T-cell (primary cell): ENCODE measurements at places on chromosomes 2 and 18.

- DNase-seq, result no peak
Observed at GRCh38 chr18:26546170-26546874, 2.0 kb downstream of the KCTD1 start.

- no peak for DNase-seq
Observed at GRCh38 chr2:79831961-79832360, 319.1 kb downstream of the CTNNA2 start.

DNA sequence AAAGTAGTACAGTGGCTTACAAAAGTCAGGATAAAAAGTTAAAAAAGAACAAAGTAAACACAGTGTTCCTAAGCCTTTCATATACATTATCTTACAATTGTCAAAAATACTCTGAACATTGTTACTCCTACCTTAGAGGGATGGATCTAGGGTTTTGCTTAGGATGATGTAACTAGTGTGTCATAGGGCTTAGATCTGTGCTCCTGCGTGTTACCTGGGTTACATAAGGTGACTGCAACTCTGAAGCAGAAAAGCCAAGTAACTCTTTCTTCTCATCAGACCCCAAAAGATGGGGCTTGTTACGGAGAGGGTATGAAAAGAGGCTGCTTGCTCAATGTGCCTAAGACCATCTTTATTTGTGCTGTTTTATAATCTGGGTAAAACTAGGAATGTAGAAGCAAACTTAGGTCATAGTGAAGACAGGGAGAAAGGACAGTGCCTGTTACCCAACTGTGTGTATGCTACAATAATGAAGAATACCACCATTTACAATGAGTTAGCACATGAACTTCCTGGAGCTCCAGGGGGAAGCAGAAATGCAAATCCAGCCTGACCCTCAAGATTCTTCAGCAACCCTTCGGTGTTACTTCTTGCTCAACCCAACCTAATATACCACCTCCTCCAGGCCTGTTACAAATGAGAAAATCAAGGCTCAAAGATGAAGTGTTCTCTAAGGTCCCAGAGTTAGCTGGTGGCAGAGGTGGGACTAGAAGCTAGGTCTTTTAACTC, 42.0 kb upstream of the STK17B start:
- no peak for DNase-seq

- no peak for DNase-seq
Observed at GRCh38 chr2:122480501-122481243, 725.2 kb downstream of the TSN start.

- no peak for DNase-seq
Observed at GRCh38 chr2:98511981-98512380, 67.3 kb downstream of the INPP4A start.

- DNase-seq, result no peak
Observed at GRCh38 chr2:135743860-135744259, 2.2 kb downstream of the UBXN4 start.

GRCh38 chr18:12162786-12163185, 69.1 kb downstream of the ANKRD62 start:
- DNase-seq, result no peak

DNA sequence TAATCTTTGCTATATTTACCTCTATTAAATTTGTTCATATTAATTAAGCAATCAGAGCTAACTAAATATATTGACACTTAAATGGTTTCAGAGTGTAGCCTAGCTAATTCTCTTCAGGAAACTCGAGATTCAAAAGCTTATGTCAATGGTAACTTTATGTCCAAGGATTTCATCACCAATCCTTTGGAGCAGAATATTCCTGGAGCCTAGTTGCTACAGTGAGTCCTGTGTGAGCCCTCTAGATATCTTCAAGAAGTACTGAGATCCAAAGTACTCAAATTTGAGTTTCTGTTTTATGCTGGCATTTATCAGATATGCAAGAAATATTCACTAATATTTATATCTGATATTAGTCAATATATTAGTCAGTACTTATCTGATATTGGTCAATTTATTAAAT, 31.3 kb downstream of the DTNA start:
- no peak for DNase-seq

DNA sequence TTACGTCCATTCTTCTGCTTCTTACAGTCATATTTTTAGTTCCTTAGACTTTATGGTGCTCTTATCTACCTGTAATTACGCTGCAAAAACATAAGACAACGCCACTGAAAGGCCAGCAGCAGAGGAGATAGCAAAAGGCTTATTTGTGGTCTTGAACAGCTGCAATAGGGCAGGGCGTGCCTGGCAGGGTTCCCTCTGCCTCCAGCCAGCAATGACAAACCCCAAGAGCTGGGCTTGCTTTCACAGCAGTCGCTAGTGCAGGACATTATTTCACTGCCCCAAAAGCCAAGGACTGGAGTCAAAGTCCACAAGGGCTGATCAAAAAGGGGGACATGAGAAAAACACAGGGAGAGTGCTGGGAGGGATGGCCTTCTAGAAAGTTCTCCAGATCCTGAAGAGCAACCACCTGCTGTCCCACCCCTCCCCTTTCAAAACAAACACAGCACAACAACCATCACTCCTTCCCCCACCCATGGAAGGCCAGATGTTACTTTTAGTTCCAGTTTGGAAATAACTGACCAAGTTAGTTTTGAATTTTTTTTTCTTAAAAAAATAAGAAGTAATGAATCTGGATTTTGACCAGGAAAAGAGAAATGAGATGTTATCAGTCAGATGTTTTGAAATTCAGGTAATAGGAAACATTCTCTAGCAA, 127.8 kb downstream of the RBMS1 start:
- no peak for DNase-seq

GRCh38 chr18:22210311-22210754, 40.9 kb downstream of the GATA6 start:
- no peak for DNase-seq

DNA sequence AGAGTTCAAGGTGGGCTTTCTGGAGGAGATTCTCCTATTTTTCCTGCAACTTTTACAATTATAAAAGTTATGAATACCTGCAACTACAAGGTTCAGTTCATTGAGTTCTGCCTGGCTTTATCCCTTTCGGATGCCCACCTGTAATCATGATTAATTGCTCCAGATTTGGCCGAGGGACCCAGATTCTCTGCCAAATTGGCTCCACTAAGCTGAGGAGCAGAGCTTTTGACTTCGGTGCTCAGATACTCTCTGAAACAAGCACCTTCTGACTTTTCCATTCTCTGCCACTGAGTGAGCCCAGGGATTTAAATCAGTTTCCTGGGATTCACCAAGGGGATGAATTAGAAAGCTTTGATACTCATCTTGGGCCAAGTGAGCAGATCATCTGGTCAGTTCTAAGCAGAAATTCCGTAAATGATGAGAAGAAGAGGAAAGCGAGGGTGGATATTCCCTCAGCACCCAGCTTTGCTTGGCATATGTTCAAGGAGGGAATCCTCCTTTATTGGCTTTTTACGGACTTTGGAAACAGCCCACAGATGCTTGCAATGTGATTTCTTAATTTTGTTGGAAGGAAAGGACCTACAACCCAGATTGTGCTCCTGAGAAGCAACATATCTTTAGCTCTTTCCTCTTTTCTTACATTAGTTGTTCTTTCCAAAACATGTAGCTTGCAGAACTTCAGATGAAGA, 179.2 kb downstream of the SETBP1 start:
- DNase-seq, result no peak

GRCh38 chr2:146366276-146366675, 1478.6 kb upstream of the ACVR2A start:
- DNase-seq, result no peak

GRCh38 chr18:23451491-23451890, 1.6 kb upstream of the RIOK3 start:
- DNase-seq, result no peak

- peak; percentile 22 for DNase-seq
Observed at GRCh38 chr2:218658671-218659257, 659 bp downstream of the ZNF142 start.

GRCh38 chr2:8699839-8700238, 18.0 kb downstream of the ID2 start:
- DNase-seq, result no peak

GRCh38 chr2:10935953-10936942, 24.5 kb downstream of the KCNF1 start:
- DNase-seq, result no peak

- no peak for DNase-seq
Observed at GRCh38 chr18:65227970-65228369, 522.8 kb upstream of the CDH7 start.

GRCh38 chr2:167555098-167555720, 666.9 kb downstream of the XIRP2 start:
- DNase-seq, result no peak

DNA sequence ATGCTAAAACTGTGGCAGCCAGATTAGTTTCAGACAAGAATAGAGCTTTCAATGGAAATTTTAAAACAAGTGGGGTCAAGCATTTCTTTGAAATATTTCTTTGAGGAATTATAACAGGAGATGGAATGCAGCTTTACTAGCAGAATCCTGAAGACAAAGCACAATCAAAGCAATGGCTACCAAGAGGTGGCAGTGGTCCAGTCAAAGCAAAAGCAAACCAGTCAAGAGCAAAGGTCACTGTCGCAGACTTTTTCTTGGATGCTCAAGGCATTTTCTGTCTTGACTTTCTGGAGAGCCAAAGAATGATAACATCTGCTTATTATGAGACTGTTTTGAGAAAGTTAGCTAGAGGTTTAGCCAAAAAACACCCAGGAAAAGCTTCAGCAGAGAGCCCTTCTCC, 351.2 kb upstream of the DLGAP1 start:
- DNase-seq, result no peak

GRCh38 chr2:232882085-232882484, 12.0 kb downstream of the SNORC start:
- no peak for DNase-seq

- DNase-seq, result no peak
Observed at GRCh38 chr2:216633616-216634369, 573 bp downstream of the IGFBP2 start.

DNA sequence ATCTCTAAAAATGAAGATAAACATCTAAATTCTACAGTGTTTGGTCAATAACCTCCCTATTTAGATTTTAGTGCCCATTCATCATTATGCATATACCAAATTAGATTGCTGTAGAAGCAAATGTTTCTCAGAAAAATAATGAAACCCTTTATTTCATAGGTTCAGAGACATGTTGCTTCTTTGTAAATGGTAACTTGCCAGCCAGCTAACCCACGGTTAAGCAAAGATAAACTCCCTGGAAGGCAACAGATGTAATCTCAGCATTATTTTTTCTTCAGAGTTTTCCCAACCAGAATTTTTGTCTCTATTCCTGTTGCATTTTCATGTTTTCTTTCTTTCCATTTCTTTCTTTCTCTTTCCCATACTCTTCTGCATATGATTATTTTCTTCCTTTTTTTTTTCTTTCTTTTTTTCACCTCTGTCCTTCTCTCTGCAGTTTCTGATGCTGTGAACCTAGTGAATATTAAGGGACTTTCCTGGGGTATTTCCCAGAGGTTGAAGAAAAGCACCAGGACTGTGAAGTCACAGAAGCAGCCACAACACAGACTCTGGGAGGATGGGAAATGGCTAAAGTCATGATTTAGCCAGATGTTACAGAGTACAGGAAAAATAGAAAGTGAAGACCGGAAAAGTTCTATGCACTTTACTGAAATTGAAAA, 50.0 kb upstream of the DSG1 start:
- DNase-seq, result no peak

- no peak for DNase-seq
Observed at GRCh38 chr2:159108181-159108893, 139.9 kb downstream of the TANC1 start.

- DNase-seq, result no peak
Observed at GRCh38 chr2:31234683-31235503, 941 bp downstream of the EHD3 start.

DNA sequence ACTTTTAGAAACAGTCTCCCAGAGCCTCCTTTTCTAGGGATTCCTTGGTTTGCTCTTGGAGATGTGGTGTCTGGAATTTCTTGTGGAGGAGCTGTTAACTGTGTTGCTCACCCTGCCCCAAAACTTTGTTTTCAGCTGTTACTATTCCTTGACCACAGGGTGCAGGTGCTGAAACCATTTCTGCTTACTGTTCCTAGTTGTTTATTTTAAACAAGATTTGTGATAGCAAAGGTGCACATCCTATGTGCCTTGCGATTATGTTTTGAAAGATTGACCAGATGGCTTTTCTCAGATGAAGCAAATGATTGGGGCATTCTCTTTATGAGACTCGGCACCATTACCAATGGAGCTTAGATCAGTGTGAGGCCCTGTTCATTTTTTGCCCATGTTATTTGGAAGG, 111.2 kb downstream of the RAB3GAP1 start:
- no peak for DNase-seq

DNA sequence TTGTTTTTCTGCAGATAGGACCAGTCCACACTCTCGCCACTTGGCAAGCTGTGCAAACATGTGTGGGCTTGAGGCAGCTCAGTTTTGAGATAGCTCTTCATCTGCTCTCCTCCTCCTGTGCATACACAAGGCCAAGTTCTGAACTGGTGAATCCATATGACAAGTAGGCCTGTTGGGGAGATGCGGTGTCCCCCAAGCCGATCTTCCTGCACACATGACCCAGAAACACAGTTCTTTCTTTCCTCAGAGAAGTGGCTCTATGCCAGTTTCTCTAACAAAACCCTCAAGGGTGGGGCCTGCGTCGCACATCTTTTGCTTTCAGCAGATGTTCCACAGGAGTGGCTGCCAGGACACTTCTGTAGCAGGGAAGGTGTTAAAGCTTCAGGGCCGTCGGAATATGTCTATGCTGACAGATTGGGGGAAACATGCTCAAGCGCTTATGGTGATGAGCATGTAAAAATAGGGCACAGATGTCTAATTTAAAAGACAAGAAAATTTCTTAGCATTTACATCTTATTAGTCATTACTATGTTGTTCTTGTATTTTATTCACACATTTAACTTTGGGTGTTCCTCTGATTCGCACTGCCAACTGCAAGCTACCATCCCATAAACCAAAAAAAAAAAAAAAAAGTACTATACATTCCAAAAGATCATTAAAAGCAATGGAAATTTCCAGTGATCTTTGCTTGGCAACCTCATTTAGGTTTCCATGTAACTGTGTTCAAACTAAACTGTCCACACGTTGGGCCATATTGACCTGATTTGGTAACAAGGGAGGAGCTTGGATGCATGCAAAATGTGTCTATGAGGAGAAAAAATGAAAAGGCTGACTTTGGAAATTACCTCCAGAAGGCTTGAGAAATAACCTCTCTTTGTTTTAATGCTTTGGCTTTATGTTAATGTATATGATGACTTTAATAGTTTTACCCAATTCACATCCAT, 1055.5 kb upstream of the KLHL29 start:
- DNase-seq, result no peak

DNA sequence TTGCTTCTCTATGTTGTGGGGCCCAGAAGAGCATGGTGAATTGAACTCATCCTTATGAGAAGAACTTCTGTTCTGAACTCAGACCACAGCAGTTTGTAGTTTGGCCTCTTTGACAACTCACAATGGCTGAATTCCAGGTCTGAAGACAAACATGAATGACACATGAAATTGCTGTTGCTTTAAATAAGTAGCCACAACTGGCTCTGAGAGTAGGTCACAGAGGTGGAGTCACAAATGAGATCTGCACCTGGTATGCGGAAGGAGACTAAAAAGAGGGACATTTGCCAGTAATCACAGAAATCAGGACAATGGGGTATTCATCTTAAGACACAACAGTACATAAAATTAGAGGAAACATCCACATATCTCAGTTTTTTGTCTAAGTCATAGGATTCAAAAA, 290.3 kb upstream of the MMADHC start:
- no peak for DNase-seq

- no peak for DNase-seq
Observed at GRCh38 chr2:173296235-173296634, 58.4 kb upstream of the CDCA7 start.
